ENCODE measurements at places on chromosomes 3 and 15.
A peak's percentile ranks its signal among the peaks of the same experiment; 100 is the strongest.

DNA sequence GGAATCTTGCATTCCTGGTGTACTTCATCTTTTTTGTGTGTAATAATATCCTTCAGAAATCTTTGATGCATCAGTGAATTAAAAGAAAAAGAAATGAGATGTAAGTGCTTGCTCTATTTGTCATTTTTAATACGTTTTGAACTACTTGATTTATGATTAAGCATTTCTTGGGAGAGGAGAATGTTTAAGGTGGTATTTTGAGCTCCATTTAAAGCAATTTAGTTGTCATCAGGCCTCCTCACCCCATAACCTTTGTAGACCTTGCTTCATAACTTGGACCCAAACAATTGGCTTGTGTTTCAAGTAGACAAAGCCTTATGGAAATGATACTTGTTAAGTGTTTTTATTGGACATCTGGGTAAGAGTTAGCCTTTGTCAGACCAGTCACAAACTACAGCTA, 87.1 kb upstream of the VEPH1 start:
- no peak for DNase-seq

GRCh38 chr15:76533060-76533820, 196.7 kb downstream of the ISL2 start:
- peak; percentile 37 for DNase-seq

DNA sequence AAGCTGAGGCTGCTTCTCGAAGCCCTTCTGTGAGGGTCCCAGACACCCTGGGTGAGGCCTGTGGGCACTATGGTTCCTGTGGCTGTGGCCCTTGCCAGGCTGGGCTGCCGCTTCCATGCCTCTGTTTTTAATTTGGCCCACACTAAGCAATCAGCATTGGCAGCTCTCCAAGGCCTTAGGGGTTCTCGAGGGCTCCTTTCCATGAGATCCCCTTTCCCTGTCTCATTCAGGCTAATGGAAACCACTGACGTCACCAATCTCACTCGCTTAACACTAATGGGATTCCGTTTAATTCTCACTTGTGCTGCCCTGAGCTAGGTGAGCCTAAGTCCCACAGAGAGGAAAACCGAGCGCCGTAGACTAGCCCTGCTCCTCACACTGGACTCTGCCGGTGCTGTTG, 60.2 kb upstream of the RAB6B start:
- DNase-seq, result no peak

DNA sequence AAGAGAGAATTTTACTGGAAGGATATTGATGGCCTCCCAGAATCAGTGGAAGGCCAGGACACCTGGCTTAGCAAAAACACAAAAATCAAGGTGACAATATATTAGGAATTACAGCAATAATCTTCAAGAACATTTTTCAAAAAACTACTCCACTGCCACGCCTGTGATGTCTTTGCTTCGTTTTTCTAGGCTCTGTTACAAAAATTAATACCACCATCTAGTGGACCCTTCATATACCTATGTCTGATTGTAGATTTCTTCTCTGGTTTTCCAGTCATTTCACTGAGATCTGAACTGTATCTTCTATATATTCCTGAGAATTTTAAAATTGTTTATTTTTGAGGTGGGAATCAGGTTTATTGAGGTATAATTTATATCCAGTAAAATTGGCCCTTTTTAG, 5.6 kb upstream of the SLC33A1 start:
- DNase-seq, result peak; percentile 46

DNA sequence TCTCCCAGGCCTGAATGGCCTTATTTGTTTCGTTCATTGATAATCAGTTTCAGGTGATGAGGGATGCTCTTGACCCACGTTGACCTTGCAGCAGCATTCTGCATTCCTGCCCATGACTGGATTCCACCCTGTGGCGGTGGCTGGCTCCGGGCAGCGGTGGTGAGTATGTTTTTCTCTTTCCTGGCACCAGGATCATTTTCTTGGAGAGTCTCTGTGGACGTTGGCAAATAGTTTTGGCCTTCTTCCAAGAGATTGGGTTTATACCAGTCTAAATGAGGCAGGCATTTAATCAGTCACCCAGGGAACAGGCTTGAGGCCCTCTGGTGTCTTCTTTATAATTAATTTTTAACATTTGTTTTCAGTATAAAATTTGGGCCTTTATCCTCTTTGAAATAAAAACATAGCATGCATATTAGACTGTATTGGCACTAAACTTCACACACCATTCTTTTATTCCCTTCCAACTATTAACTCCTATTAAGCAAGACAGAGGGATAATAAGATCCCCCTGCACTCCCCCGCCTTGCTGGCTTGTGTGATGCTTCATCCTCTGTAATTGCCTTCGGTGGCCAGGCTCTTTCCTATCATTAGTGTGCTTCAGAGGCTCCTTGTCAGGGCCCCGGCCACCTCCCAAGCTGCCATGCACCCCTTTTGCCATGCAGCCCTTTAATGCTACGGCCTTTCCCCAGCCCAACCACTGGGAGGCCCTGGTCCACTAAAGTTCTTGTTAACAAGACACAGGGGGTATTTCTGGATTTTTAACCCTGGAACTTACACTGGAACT, 176.2 kb upstream of the TOPAZ1 start:
- DNase-seq, result no peak

GRCh38 chr15:63892794-63893441, 59.2 kb upstream of the HERC1 start:
- DNase-seq, result no peak

DNA sequence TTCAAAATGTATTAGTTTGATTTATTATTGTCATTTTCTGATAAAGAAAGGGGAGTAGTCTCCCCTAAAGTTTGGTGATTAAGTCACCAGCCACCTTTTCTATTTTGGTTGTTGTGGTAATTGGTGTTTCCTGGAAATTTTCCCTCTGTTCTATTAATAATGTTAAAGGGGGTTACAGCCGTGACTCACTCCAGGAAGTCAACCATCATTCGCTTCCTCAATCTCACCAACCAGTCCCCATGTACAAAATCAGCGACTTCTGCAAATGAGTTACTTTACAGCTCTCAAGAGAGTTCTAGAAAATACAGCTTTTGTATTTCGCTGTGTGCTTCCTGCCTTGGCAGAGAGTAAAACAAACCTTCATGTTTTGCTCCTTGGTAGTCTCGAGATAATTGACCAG, 285.1 kb downstream of the LPP start:
- DNase-seq, result no peak

DNA sequence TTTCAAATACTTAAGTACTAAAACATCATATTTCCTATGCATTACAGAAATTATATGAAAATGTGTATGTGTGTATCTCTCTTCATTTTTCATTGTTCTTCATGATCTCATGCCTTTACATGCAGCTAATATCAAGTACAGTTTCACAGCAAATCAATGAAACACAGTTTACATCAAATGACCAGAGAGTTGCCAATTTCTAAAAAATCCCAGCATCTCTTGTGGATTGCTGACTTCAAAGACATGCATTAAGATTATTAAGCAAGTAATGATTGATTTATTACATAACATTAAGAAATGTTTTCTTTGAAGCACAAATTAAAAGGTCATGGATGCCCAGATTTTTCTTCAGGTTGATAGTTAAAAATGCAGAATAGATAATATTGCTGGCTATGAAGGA, 31.0 kb upstream of the TAFA4 start:
- no peak for DNase-seq
